Activated CD4-positive, alpha-beta T cell treated with anti-CD3 and anti-CD28 coated beads, Interleukin-2, amount 10 ng/mL, durations not matched to agents 7 days and 5 days (primary cell): ENCODE measurements at places on chromosomes 5 and 9. TPM values are rescaled to one million over a fixed set of nuclear protein-coding genes. Genes with fewer than 3 reads are reported as not detected.

ADAM19 gene
- total RNA-seq, result 118 TPM

PCDHAC2 gene
- not detected for total RNA-seq

FOXD4L5 gene
- 0.27 TPM for total RNA-seq

C9 gene
- not detected for total RNA-seq

RNF183 gene
- not detected for total RNA-seq

PRDM9 gene
- not detected for total RNA-seq

SLC25A2 gene
- 0.52 TPM for total RNA-seq

FOXD4L4 gene
- total RNA-seq, result 0.37 TPM

TMEM252 gene
- total RNA-seq, result not detected

PCDHB15 gene
- not detected for total RNA-seq

MRPL36 gene
- 46.9 TPM for total RNA-seq

DIAPH1 gene
- total RNA-seq, result 297 TPM

KIF20A gene
- 74.7 TPM for total RNA-seq

BASP1 gene
- total RNA-seq, result 0.15 TPM

FAT2 gene
- total RNA-seq, result not detected

IFNB1 gene
- not detected for total RNA-seq

BAG1 gene
- total RNA-seq, result 72.2 TPM

MEIKIN gene
- total RNA-seq, result not detected

SAXO1 gene
- total RNA-seq, result not detected

PCDHB13 gene
- not detected for total RNA-seq

GLRA1 gene
- not detected for total RNA-seq

LCN2 gene
- total RNA-seq, result not detected

GMCL2 gene
- not detected for total RNA-seq

QRFP gene
- not detected for total RNA-seq

TMEM174 gene
- not detected for total RNA-seq

FRMPD1 gene
- not detected for total RNA-seq

HCN1 gene
- total RNA-seq, result not detected

SV2C gene
- total RNA-seq, result 0.10 TPM

TAS2R1 gene
- not detected for total RNA-seq

ANKRD55 gene
- 10.3 TPM for total RNA-seq

PCDHB6 gene
- total RNA-seq, result not detected

PCDHGB1 gene
- total RNA-seq, result not detected
